ENCODE measurements at places on chromosomes 11 and 22.

DNA sequence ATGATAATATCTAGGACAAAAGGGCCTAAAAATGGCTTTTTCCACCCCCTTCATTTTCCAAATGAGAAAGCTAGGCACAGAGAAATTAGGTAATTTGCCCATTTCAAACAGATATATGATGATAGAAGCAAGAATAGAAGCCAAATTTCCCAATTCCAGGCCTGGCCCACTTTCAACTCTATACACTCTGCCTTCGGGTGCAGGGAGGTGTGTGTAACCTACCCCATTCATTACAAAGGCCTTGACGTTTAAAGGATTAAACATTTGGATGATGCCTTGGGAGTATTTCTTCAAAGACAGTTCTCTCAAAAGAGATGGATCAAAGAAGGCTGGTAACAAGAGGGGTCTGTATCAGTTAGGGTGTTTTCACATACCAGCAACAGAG lies 134.1 kb downstream of the CCDC34 start:
- DNase-seq, result no peak

DNA sequence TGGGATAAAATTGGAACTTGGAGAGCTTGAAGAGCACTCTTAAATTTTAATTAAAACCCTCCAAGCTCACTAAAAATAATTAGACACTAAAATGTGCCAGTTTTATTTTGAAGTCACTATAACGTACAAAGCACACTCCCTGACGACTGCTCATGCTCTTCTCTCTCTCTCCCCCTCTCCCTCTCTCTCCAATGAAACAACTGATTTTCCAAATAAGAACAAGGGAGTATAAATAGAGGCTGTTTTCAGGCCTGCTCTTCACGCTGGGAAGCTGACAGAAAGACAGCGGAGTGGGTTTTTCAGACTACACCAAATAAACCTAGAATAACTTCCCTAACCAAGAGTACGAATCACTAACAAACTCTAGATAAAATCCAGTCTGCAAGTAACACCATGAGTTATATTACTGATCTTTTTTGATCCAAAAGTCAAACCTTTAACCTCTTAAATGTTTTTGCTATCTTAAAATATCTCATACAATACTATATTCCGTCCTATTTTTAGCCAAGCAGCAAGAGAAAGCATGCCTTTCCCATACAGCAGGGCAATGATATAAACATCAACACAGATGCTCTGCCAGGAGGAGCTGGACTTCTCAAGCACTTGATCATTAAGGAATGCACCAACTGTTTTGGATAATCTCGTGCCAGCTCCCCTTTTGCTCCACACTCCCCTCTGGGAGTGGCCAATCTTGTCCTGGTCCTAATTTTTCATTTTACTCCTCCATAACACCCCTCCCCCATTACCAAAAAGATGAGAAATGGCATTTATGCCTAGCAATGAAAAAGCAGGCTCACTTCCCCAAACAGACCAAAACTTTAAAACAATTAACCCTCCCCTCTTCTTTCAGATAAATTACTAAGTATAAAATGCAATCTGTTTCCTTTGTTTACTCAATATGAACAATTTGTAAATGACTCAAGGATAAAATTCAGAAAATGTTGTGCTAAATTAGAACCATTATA lies 116.9 kb downstream of the SOX6 start:
- no peak for DNase-seq

DNA sequence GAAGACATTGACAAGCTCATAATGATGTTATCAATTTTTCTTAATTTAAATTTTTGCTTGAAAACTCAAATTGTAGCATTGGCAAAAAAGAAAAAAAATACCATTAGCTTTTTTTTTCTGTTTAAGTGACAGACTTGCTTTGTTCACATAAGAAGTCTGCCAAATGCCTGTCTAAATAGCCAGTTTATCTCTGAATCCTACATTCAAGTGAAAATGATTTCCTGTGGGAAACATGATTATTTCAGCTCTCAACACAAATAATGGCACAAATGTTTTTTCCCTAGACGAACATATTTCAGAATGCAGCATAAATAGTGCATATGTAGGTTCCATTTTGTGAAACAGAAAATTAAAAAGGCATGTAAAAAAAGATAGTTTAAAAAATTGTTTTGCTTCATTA lies 23.5 kb downstream of the TYR start:
- no peak for DNase-seq

GRCh38 chr22:20089226-20089976 lies 9.4 kb downstream of the DGCR8 start:
- no peak for DNase-seq

DNA sequence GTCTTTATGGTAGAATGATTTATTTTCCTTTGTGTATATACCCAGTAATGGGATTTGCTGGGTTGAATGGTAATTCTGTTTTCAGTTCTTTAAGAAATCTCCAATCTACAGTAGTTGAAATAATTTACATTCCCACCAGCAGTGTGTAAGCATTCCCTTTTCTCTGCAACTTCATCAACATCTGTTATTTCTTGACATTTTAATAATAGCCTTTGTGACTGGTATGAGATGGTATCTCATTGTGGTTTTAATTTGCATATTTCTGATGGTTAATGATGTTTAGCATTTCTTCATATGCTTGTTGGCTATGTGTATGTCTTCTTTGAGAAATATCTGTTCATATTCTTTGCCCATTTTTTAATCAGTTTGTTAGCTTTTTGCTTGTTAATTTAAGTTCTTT lies 901.2 kb downstream of the METTL15 start:
- DNase-seq, result no peak

DNA sequence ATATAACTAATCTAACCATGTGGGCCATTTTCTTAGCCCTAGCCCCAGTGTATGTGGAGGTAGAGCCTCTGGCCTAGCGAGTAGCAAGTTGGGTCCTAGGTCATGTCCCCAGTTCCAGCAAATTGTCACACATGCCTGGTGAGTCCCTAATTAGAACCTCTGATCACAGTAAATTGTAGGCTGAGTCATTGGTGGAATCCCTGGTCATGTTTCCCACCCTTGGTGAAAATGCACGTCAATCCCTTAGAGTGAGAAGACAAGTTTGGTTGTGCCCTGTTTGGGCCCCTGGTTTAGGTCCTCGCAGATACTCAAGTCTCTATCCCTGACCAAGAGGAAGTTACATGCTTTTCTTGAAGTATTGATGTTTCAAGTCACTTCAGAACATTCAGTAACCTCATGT lies 46.7 kb downstream of the ATM start:
- DNase-seq, result no peak

- DNase-seq, result no peak
Observed at GRCh38 chr22:36175892-36176291, 15.3 kb upstream of the APOL3 start.

- no peak for DNase-seq
Observed at GRCh38 chr11:76215941-76216340, 9.6 kb upstream of the WNT11 start.

- DNase-seq, result no peak
Observed at GRCh38 chr22:48595511-48595905, 1232.2 kb downstream of the BRD1 start.

GRCh38 chr22:20116376-20116950 lies 559 bp downstream of the RANBP1 start:
- peak; percentile 91 for DNase-seq

DNA sequence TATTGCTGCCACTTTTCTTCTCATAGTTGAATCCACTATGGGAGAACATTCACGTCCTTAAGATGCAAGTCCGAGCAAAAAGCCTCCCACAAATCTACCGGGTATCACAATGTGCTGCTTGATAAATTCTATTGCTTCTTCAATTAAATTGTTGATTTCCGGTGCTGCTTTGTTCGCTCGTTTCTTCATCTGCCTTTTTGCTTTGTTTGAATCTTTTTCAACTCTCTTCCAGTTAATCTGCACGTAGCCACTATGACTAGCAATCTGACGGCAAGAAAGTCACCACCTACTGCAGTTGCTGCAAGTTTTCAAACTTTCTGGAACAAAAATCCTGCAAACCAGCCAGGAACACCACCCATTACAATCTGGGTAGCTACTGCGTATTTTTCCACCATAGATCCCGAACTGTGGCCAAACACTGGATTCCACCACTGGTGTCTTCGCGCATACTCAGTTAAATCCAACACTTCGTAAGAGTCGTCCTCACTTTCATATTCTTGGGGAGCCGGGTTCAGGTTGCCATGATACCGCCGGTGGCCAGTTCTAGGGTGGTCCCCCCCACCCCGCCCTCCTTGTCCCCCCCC lies 59.1 kb downstream of the CLMP start:
- DNase-seq, result no peak

DNA sequence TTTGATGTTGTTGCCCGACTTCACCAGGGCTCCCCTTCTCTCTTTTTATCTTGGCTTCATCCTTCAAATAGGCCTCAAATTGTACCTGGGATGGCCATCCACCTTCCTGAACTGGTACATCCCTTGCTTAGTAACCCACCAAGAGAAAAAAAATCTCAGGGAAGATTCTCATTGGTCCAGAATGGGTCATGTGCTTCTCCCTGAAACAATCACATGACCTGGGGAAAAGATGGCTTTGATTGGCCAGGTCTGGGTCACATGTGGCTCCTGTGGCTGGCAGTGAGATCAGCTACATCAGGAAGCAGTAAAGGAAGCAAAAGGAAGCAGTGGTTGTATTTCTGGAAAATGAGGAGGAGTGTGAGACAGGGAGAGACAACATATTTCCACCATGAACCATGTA lies 540.2 kb downstream of the MIAT start:
- no peak for DNase-seq

GRCh38 chr11:2515401-2516275 lies 70.8 kb downstream of the KCNQ1 start:
- DNase-seq, result peak; percentile 54

DNA sequence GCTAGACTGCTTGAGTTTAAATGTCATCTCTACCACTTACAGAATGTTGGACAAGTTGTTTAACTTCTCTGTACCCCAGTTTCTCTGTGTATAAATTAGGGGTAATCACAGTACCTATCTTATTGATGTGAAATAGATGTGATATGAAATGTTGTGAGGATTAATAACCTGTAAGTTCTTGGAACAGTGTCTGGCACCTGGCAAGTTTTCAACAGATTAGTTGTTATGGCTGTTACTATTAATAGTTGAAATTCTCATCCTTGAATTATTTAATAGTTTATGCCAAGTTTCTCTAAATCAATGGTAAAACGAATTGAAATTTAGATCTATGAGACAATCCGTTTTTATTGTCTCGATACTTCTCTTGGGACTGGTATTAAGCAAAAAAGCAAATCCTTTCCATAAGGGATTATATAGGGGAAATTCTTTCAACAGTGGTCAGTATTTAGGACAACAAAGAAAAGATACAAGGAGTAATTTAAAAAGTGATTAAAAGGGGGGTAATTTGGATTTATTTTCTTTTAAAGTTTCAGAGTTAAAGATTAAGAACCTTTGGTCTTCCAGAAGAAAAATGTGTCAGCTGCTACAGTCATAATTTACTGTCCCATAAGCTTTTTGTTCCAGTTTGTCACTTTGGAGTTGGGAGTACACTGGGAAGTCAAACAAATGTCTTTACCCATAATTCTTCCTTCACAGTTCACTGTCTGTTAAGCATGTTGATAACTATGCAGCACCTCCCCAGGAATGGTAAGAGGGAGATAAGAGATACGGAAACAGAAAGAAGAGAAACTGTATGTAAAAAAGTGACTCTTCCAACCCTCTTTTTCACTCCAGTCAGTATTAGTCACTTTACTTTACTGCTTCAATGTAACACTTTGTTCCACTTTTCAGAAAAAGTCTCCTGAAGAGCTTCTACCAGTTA lies 13.2 kb downstream of the PDE3B start:
- DNase-seq, result no peak

DNA sequence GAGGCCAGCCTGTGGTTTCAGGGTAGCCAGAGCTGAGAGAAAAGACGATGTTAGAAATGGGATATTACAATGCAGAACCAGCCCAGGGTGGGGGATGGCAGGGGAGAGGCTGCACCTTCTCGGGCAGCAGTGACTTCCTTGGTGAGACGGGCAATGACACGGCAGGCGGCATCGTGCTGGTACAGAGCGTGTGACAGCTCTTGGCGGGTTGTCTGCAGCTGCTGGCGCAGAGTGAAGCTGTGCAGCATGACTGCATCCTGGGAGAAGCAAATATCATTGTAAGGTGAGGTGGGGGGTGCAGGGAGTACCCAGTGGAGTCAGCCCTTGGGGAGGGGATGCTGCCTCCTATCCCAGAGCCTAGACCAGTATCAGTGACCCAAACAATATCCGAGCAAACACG lies 3.8 kb downstream of the PRPF19 start:
- DNase-seq, result no peak

GRCh38 chr22:44561139-44561840 lies 63.3 kb upstream of the RTL6 start:
- no peak for DNase-seq

DNA sequence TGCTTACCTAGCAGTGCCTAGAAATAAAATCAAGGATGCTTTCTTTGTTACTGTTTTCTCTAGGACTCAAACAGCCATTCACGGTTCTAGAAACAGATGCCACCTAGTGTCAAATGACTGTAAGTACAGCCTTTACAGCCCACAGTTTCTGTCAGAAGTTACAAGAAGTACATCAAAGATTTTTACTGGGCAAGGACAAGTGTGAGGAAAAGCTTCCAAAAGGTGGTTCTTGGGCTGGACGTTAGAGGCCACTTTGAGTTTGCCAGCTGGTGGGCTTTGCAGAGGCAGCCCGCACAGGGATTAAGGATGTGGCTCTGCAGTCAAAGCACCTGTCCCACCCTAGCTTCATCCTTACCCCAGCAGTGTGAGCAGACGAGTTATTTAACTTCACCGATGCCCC lies 6.9 kb downstream of the KMT5B start:
- peak; percentile 41 for DNase-seq

DNA sequence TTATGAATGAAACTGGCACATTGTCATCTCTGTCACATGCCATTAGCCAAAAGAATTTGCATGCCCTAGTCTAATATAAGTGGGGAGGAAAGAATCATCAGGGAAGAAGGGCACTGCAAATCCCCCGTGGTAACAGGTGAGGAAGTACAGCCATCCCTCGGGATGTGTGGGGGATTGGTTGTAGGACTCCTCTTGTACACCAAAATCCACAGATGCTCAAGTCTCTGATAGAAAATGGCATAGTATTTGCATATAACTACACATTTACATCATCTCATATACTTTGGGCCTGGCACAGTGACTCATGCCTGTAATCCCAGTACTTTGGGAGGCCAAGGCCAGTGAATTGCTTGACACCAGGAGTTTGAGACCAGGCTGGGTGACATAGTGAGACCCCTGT lies 109.7 kb downstream of the HIPK3 start:
- no peak for DNase-seq

GRCh38 chr11:20248871-20249270 lies 88.6 kb upstream of the DBX1 start:
- DNase-seq, result no peak

- no peak for DNase-seq
Observed at GRCh38 chr11:73942010-73942409, 8.8 kb upstream of the DNAJB13 start.
